OCI-LY7 (cell line): ENCODE measurements at places on chromosomes 7 and 10.

GRCh38 chr7:19969859-19970493 lies 196.6 kb upstream of the TMEM196 start:
- no peak for DNase-seq

- no peak for DNase-seq
Measured at GRCh38 chr10:103947799-103948516, 19.0 kb upstream of the SLK start.

DNA sequence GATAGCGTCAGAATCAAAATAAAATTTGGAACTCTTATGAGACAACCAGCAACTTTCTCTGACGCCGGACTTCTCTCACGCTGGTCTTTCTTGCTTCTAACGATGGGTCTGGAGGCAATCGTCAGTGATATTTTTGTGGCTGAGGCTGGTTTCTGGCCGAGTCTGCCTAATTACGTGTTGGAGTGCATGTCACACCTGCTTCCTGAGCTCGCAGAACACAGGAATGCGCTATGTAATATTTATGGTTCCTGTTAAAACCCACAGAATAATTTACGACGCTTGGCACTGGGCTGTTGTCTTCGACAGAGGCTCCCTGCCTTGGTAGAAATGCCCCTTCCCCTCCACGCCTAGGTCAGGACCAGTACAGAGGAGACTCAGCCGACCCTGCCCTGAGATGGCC lies 64.9 kb downstream of the NPTX2 start:
- DNase-seq: peak; percentile 48

GRCh38 chr7:79998363-79998762 lies 136.3 kb upstream of the GNAI1 start:
- no peak for DNase-seq

- no peak for DNase-seq
Measured at GRCh38 chr7:109763611-109764010, 1193.9 kb downstream of the DNAJB9 start.

- DNase-seq: no peak
Measured at GRCh38 chr7:122354656-122355055, 50.1 kb upstream of the FEZF1 start.

DNA sequence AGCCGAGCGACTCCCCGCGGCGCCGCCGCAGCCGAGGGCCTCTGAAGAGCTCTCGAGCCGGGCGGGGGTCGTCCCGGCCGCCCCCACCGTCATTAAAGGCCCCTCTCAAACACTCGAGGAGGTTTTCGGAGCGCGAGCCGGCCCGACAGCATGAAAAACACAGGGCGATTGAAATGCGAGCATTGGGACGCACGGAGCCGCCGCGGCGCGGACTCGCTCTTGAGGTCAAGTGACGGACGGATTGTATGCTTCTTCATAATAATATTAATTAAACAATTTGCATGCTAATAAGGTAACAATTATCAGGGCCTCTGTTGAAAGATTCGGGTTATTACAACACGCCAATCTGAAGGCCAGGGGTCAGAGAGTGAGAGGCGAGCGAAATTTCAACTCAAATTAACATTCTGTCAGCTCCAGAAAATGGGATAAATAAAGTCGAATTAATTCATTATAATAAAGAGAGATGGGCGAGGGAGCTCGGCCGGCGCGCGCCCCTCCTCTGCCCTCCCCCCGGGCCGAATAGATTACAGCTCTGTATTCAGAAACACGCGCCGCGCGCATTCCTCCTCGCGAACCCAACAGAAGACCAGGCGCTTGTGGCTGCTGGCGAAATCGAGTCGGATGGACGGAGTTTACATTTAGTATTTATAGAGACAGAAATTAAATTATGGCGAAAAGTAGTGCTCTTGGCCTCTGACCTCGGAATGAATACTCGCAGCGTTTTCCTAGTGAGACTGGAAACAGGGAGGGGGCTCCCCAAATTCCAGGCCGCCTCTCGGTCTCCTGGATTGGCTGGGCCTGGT lies 2.1 kb upstream of the UNCX start:
- DNase-seq: no peak

- no peak for DNase-seq
Measured at GRCh38 chr7:47815867-47816266, 132.4 kb downstream of the PKD1L1 start.

GRCh38 chr7:21616796-21617436 lies 74.1 kb downstream of the DNAH11 start:
- no peak for DNase-seq

GRCh38 chr10:61812920-61813319 lies 88.6 kb upstream of the ARID5B start:
- no peak for DNase-seq

DNA sequence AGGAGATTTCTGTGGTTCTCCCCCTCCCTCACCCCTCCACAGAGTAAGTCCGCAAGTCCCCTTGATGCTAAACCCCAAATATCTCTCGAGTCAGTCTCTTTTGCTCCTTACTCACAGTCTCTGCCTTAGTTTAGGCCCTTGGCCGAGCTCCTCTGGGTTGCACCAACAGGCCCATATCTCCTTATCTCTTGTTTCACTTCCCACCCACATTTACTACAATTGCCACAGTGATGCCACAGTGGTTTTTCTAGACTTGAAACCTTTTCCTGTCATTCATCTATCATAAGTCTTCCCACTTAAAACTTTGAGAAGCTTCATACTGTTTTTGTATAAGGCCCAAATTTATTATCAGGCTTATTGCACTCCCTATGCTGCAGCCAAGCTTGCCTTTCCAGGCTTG lies 23.4 kb upstream of the NME8 start:
- no peak for DNase-seq
